ENCODE measurements at places on chromosomes 12 and 14.

DNA sequence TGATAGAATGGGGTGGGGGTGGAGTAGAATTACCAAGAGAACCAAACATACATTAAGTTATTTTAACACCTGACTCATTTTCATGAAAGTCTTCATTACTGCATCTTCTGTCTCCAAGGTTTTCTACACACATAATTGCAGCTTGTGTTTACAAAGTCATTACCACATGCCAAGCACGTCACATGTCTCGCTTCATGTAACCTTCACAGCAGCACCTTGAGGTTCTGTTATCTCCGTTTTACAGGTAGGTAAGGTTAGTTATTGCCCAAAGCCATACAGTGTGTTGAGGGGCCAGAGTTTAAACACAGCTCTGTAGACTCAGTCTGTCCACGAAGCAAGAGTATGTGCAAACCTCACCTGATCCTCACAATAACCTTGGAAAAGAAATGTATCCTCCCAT lies 64.3 kb upstream of the RBM19 start:
- DNase-seq, result peak; percentile 53

GRCh38 chr12:117402363-117402762 lies 40.9 kb upstream of the NOS1 start:
- DNase-seq, result no peak

- no peak for DNase-seq
Observed at GRCh38 chr14:92922155-92922735, 705 bp upstream of the CHGA start.

GRCh38 chr12:106663385-106663784 lies 80.6 kb downstream of the RFX4 start:
- no peak for DNase-seq

DNA sequence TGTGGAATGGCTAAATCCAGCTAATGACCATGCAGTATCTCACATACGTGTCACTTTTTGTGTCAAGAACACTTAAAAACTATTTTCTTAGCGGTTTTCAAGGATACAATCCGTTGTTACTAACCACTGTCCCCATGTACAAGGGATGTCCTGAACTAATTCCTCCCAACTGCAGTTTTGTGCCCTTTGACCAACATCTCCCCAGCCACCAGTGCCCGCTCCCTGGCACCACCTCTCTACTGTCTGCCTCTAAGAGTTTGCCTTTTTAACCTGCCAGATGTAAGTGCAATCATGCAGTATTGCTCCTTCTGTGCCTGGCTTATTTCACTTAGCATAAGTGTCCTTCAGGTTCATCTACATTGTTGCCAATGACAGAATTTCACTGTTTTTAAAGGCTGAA lies 315.7 kb downstream of the TMEM121 start:
- no peak for DNase-seq

DNA sequence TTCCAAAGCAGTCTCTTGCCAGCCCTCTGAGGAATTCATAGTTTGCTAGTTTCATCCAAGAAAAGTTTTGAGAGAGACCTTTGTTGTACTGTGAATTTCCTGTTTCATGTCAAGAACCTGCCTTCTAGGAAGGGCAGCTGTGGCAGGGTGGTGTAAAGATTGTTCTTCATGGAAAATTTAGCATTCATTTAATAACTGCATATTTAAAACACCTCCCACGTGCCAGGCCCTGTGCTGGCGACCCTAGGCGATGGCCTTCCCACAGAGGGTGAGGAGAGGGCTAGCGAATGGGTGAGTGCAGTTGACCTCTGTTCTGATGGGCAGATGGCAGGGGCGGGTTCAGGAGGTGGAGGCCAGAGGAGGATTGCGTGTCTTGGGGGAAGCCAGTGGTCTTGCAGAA lies 43.2 kb downstream of the MLXIP start:
- DNase-seq, result no peak

DNA sequence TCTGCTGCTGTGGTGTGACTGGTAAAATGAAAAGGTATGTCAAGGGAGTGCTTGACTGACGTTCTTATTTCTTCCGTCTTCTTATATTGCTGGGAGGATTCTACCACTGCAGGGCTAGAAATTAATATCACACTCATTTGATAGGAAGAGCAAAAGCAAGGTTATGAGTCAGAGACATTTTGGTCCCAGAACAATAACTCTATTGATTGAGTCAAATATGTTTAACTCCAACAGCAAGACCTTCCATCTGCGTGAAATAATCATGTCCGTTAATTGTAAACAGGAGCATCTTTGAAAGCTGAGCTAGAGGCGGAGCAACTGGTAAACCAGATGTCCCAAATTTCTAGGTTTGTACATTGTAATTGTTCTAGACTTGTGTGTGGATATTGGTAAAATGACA lies 1293.6 kb downstream of the AACS start:
- DNase-seq, result no peak

DNA sequence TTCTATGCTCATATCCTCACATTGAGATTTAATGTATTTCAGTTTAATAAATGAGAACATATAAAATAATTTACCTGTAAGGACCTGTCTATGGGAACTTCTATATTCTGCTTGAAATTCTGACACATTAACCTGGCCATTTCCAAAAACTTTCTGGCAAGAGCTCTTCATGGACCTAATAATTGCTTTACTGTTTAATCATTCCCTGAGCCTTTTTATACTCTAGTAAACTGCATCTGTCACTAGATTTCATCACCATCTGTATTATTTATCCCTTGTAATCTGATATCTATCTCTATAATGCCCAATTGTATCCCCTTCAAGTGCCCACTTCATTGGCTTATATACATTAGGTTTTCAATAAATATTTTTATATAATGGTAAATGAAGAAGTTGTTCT lies 327.7 kb downstream of the RAD51B start:
- DNase-seq, result no peak

DNA sequence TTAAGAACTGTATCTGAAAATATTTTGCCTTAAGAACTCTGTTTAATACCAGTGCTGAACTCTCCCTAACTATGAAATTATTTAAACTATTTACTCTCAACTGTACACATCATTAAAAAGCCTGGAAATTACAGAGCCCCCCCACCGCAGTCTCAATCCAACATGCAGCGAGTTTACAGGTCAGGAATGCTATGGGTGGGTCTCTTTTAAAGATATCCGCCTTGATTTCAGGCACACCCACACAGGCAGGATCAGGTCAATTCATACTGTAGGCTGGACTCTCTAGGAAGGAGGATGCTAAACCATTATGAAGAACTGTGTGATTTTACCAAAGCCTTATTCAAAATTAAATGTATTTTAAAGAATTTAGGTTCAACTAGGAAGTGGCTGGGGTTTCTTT lies 16.5 kb downstream of the SPTLC2 start:
- no peak for DNase-seq

GRCh38 chr12:119840582-119840981 lies 36.5 kb downstream of the CIT start:
- DNase-seq, result no peak

DNA sequence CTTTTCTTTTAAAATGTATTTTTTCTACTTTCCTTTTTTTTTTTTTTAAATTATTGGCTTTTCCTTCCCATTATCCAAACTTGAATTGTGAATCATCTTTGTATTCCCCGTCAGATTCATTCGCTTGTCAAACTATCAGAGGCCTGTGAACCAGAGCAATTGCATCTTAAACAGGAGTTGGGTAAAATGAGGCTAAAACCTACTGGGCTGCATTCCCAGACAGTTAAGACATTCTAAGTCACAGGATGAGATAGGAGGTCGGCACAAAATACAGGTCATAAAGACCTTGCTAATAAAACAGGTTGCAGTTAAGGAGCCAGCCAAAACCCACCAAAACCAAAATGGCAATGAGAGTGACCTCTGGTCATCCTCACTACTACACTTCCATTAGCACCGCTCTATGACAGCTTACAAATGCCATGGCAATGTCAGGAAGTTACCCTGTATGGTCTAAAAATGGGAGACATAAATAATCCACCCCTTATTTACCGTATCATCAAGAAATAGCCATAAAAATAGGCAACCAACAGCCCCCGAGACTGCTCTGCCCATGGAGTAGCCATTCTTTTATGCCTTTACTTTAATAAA lies 19.9 kb downstream of the FUT8 start:
- no peak for DNase-seq

GRCh38 chr14:92552066-92552465 lies 38.5 kb downstream of the RIN3 start:
- no peak for DNase-seq

DNA sequence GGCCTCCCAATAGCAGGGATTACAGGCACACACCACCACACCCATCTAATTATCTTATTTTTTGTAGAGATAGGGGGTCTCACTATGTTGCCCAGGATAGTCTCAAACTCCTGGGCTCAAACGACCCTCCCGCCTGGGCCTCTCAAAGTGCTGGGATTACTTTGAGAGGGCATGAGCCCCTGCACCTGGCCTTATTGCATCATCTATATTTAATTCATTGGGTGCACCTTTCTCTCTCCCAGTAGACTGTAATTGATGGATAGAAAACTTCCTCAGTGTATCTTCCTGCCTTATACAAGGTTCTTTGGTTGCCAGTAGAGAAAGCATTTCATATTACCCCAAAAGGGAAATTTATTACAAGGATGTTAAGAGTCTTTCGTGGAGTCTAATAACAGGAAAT lies 8.9 kb upstream of the MORN3 start:
- no peak for DNase-seq

- no peak for DNase-seq
Observed at GRCh38 chr14:98896449-98896848, 375.5 kb downstream of the BCL11B start.

DNA sequence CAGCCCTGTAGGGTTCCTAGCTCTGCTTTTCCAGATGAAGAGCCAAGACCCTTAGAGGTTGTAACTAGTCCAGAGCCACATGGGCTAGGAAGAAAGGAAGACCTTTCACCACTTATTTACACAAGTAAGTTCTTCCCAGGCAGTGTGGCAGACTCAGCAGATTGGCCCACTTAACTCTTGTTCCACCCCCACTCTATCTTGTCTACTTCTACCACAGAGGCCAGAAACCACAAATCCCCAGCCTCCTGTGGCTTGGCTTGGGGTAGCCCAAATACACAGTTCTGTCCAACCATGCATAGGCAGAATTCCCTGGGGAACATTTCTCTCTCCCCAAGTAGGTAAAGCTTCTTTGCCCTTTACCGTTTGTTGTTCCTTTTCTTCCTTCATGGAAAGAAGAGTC lies 383.5 kb downstream of the RGS6 start:
- no peak for DNase-seq

DNA sequence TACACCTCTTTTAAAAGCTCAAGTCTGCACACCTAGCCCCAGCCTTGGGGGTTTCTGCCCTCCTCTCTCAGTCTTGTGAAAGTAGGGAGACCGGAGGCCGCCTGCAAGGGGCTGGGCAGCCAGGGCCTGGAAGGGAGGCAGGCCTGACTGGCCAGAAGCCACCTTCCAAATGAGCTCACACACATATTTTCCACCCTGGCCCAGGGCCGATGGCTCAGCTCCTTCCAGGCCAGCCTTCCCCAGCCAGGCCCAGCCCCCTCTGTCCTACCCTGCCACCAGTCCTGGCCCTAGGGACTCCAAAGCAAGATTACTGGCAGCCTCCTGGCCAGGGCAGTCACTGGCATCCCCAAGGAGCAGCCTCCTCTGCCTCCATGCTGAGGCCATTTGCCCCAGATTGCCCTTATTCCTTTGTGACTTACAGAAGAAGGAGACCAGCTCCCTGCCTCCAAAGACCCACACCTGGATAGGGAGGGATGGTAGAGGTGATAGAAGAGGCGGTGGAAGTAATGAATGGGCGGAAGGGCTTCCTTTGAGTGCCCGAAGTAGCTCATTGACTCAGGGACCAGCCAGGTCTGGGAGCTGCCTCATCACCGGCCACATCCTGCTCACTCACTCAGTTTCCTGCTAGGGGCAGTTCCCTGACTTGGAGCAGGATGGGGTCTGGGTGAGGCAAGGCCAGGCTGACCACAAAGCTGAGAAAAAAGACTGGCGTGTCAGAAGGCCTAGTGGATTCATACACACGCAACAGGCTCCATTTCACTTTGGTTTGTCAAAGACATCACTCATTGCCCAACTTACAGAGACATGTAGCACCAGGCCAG lies 14.8 kb downstream of the MMP14 start:
- no peak for DNase-seq

DNA sequence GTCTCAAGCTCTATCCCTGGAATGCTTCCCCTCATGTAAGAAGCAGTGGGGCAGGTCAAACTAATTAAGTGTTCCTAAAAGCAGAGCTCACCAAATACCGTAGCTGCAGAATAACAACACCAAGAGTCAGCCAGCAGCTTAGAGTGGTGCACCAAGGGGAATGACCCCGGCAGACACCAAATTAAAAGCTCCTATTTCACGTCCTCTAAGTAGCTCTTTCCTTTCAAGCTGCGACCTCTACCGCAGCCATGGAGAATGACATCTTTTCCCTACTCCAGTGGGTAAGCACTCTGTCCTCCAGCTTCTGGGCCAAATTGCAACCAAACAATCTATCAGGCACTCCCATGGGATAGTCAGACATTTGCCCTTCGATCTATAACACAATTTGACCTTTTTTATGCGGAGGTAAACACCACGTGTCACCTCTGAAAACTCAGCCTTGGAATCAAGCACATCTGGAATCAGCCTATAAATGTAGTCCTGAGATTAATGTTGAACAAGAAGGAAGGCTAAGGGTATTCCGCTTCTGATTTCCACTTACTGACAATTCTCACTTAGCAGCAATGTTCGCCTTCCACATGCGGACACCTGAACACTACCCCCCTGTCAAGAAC lies 67.6 kb upstream of the CDKN3 start:
- DNase-seq, result peak; percentile 50

- DNase-seq, result no peak
Observed at GRCh38 chr14:105616802-105617192, 90.4 kb downstream of the TMEM121 start.

DNA sequence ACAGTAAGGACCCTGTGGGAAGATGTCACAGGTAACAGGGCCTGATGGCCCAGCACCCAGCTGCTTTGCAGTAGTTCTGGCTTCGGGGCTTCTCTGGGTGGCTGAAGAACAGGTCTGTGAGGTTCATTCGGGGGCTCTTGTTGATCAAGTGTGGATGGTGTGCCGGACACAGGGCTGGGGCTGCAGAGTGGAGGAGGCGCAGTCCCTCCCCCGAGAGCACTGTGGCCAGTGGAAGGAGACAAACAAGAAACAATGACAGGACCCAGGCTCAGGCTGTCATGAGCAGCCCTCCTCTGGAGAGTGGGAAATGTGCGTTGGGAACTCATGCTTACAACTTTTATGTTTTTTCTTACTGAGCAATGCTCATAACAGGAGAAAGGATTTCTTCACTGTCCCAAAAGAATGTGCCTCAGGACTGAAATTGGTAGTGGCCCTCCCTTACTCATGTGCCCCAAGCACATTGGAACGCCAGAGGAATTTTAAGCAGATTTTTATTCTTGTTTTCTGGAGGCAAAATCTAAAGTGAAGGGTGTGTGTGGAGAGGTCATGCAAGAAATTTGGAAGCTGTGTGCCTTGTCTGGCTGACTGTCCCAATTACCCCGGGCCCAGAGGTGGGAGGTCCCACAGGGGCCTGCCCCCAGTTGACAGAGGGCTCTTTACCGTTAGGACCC lies 233.8 kb downstream of the CACNA1C start:
- DNase-seq, result no peak

- no peak for DNase-seq
Observed at GRCh38 chr14:89249065-89249695, 167.9 kb downstream of the FOXN3 start.

- peak; percentile 6 for DNase-seq
Observed at GRCh38 chr14:101839236-101839635, 77.7 kb downstream of the PPP2R5C start.

GRCh38 chr12:51867796-51868428 lies 19.4 kb upstream of the FIGNL2 start:
- DNase-seq, result no peak
